ENCODE measurements at places on chromosomes 6 and 20.

- DNase-seq = no peak
Measured at GRCh38 chr6:169141671-169142537, 111.7 kb downstream of the THBS2 start.

- no peak for DNase-seq
Measured at GRCh38 chr20:54727490-54727889, 252.1 kb downstream of the DOK5 start.

DNA sequence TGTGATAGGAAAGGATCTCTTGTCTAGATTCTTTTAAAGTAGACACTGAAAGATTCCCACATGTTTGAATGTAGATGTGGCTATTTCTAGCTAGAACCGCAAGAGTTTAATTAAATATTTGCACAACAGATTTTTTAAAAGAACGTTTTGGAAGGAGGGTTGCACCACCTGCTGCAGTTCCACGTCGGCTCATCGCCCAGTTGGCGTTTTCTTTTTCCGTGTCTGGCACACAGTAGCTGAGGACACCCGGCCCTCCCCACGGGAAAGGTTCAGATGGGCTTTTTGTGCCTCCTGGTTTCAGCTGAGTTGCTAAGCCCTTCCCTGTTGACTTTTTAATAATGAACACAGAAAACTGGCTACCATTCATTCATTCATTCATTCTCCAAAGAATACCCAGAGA lies 41.8 kb upstream of the DOK5 start:
- DNase-seq = no peak

GRCh38 chr20:17226410-17227218 lies at the start of gene PCSK2:
Gene PCSK2, plus strand, starts transcription at chr20:17227040. Its CDS starts 266 bp downstream, at chr20:17227306.
- no peak for DNase-seq

- DNase-seq = no peak
Measured at GRCh38 chr6:393391-394221, 2.1 kb downstream of the IRF4 start.

DNA sequence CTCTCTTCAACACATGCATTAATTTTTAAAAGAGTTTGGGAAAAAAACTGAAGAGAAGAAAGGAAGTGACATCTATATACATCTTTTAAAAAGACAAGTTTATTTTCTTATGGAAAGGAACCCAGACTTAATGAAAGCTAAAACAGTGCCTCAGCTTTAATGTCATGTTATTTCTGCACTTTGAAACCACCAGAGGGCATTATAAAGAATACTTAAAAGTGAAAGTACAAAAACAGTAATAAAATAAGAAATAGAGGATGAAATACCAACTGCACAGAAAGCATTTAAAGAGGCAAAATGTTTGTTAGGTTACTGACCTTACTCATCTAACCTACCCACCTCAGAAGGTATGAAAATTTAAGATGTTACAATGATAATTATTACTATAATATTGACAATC lies 98.8 kb downstream of the HUS1B start:
- no peak for DNase-seq

DNA sequence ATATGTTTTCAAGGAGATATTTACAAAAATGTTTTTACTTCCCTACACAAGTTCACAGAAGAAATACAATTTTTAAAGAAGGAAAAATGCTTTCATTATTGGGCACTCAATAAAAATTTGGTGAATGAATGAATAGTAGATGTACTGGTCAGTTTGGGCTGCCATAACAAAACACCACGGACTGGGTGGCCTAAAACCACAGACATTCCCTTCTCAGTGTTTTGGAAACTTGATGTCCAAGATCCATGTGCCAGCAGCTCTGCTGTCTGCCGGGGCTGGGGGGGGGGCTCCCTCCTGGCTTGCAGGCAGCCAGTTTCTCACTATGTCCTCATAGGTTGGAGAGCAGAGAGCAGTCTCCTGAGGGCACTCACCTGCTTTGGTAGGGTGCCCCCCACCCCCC lies 62.0 kb downstream of the FAM120B start:
- no peak for DNase-seq

GRCh38 chr6:12189661-12190060 lies 100.5 kb upstream of the EDN1 start:
- no peak for DNase-seq

DNA sequence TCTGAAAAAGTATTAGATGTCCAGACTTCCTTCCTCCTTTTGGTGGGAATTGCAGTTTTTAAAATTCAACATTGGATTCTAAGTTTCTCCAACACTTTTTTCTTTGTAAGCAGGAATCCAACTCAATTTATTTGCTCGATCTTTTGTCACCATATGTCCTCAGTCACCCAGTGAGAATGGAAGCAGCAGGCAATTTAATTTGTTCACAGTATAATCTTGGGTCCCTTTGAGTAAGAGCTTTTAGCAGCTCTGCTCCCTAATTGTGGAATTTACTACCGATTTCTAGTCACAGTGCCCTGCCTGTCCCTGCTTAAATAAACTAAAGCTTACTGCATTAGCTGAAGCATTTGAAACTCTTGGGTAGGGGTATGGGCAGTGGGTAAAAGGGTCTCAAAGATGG lies 98.6 kb downstream of the BTBD3 start:
- no peak for DNase-seq

GRCh38 chr20:38534756-38535155 lies 46.2 kb upstream of the ADIG start:
- peak; percentile 1 for DNase-seq

DNA sequence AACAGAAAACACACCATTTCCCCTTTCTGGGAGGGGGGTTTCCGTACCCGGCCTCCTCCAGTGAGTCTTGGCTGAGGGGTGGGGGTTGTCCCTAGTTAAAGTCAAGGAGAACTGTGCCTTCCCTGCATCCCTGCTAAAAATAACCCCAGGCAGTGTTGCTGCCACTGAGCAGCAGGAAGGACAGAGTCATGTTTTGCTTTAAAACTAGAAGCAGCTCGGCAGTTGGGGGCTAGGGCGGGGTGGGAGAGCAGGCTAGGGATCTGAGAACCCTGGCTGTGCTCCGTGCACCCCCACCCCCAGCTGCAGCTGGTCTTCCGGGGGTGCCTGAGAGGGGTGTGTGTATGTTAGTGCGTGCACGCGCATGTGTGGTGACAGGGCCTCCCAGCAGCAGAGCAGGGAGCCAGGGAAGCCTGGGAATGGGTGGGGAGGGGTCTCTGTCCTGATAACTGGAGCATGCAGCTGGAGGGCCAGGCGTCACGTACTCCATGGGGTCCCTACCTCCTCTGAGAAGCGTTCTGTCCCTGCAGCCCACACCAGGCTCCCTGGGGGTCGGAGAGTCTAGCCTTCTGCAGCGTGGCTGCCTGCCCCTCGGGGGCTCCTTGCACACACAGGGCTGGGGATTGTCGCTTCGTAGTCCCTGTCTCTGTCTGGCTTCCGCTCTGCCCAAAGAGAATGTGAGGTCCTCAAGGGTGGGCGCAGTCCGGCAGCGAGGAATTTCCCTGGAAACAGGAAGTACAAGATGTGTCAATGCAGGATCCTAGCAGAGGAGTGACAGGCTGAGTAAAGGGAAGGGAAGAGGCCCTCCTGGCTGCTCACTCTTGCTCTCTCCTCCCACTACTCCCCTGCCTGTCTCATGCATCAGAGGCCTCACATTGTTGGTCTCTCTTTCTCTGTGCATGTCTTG lies 16.8 kb upstream of the ARMC12 start:
- no peak for DNase-seq

- DNase-seq = no peak
Measured at GRCh38 chr6:101986476-101986875, 593.0 kb downstream of the GRIK2 start.

DNA sequence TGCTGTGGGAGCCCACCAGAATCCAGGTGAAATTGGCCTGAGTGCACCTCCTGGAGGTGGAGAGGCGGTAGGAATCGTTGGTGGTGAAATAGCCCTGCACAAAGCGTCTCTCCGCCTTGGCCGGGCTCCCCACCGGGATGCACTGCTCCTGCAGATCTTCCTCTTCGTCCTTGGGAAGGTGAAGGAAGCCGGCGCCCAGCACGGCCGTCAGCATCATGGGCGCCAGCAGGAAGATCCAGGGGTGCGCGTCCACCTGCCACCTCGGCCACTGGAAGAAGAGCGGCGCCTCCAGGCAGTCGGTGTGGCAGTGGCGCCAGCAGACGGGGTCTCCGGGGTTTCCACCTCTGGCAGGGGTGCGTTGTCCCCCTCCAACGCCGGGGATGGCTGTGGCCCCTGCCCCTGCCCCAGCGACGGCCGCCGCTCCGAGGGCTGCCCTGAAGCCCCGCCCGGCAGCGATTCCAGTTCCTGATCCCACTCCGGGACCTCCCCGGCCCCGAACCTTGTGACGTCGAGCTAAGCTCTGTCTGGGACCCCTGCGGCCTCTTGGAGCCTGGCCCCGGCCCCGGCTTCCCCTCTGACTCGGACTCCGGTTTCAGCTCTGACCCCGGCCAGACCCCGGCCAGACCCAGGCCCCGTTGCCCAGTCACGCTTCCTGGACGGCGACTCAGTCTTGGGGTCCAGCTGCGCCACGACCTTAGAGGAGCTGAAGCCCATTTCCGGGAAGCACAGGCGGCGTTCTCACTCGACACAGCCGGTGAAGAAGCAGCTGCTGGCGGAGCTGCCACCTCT lies 91.9 kb downstream of the CD164 start:
- DNase-seq = no peak

DNA sequence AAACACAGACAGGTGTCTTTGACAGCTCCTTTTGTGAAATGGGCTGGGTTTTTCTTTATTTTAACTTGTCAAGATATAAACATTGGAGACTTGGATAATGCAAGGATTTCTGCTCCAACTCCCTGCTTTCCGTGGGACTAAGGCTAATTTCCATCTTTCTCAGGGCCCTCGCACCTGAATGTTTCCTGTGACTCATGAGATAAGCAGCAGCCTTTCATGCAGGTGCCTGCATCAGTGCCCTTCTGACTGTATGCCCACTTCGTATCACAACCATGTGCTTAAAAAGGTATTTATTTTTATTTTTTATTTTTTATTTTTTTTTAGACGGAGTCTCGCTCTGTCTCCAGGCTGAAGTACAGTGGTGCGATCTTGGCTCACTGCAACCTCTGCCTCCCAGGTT lies 736.1 kb downstream of the DOK5 start:
- no peak for DNase-seq

DNA sequence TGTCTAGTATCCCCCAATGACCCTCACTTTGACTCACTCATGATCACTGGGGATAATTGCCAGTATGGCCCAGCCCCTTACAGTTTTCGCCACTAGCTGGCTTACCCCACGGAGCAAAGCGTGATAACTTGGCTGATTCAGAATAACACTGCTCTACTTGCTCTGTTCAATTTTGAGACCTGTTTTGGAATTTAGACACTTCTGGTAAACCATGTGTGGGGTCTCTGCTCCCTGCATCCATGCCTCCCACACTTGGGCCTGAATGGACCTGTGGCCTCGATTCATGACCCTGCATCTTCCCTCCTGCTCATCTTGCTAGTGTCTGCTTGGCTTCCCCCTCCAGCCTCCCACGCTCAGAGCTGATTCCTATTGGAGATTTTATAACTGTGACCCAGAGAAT lies 48.9 kb downstream of the FOXA2 start:
- DNase-seq = no peak

DNA sequence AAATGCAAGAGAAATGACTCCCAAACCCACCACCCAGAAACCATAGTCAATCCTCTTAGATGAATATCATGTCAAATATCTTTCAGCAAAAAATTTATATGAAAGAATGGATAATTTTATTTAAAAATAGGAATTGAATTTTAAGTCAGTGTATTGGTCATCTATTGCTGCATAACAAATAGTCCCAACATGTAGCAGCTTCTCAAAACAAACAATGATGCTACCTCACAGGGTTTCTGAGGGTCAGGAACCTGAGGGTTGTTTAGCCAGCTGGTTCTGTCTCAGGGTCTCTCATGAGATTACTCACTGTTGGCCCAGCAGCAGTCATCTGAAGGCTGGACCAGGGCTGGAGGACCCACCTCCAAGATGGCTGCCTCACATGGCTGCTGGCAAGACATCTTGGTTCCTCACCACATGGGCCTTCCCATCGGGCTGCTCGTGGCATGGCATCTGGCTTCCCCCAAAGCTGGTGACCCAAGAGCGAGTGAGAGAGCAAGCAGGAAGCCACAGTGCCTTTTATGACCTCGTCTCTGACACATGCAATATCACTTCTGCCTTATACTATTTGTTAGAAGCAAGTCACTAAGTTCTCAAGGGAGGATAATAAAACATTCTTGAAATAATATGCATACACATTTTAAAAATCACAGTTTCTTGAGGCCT lies 36.3 kb downstream of the BANF2 start:
- no peak for DNase-seq

- no peak for DNase-seq
Measured at GRCh38 chr6:67643281-67643680, 991.8 kb upstream of the ADGRB3 start.

DNA sequence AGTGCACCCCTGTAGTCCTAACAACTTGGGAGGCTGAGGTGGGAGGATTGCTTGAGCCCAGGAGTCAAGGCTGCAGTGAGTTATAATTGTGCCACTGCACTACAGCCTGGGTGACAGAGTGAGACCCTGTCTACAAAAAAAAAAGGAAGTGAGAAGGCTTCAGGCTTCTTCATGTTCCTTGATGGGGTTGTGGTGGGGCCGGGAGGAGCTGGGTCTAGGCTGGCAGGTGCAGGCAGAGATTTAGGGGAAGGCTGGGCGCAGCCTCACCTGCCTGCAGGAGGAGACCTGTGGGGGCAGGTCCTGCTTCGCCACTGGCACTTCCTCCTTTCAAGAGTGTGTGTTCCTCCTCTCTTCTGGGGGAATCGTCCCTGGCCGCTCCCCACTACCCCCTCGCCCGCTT lies 63.9 kb downstream of the CHMP4B start:
- DNase-seq = no peak

DNA sequence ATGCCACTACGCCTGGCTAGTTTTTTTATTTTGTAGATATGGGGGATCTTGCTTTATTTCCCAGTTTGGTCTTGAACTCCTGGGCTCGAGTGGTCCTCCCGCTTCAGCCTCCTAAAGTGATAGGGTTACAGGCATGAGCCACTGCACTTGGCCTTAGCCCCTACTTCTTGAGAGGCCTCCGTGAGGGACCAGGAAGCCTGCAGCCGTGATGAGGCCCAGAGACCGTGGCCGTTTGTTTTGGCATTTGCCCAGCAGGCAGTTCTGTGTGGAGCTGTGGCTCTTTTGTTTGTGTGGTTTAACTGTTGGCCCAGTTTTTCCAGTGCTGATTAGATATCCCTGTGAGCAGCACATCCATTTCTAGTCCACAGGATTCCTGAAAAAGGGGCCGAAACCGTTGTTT lies 39.8 kb downstream of the SRSF3 start:
- DNase-seq = no peak

GRCh38 chr6:124330197-124330596 lies 526.5 kb downstream of the NKAIN2 start:
- DNase-seq = no peak

GRCh38 chr6:55869674-55870073 lies 5.7 kb downstream of the BMP5 start:
- no peak for DNase-seq

DNA sequence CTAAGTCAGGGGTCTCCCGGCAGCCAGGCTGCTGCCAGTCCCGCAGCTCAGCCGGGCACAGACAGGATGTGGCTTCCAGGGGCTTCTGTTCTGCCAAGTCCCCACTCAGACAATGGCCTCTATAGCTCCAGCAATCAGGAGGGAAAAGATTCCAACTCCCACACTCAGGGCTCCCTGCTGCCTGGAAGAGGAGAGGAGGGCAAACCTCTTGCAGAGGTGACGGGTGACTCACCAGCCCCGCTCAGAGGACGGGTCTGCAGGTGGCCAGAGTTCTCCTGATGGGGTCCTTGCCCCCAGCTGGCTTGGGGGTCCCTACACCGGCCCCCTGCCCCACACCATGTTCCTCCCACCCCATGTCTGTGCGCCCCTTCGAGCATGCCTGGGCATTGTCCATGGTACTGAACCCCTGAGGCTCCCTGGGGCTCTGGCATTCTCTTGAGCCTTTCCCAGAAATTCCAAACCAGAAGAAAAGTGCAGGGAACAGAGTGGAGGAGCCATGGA lies 32.6 kb downstream of the NTSR1 start:
- DNase-seq = no peak
